COR-L47 (cell line): ENCODE measurements at places on chromosomes 12 and 14.

DNA sequence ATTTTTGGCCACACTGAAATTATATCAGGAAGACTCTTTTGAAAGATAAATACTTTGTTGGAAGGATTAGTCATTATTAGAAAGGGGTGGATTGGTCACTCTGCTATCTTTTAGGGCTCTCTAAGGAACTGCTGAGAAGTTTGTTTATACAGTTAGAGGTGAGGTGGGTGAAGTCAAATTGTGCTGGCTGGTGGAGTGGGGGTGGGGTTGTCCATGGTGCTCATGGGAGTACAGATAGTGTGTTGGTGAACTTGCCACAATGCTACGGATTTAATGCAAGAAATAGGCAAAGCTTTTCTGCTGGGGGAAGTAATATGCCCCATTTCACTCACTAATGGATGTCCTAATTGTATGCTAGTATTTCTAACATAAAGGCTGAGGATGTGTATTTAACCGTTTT is 35.8 kb downstream of the SUSD6 start:
- DNase-seq = no peak

- DNase-seq = no peak
Measured at GRCh38 chr12:118183711-118184110, 47.8 kb downstream of the PEBP1 start.

- no peak for DNase-seq
Measured at GRCh38 chr14:24701062-24701461, 67.1 kb upstream of the GZMB start.

- DNase-seq = no peak
Measured at GRCh38 chr12:119153477-119154434, 25.0 kb upstream of the HSPB8 start.

DNA sequence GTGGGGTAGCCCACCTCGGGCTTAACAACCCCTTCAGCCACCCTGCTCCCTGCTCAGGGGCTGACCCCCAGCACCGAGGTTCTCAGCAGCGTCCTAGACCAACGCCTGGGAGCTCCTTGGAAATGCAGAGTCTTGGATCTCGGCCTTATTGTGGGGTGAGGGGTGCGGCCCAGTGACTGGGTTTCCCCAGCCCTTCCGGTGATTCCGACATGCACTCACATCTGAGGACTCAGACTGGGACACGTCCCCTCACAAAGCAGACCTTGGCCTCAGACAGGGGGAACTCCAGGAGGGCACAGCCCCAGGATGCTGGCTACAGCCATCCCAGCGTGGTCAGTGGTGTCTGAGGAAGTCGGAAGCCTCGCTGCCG is 117.7 kb downstream of the RFLNA start:
- no peak for DNase-seq

DNA sequence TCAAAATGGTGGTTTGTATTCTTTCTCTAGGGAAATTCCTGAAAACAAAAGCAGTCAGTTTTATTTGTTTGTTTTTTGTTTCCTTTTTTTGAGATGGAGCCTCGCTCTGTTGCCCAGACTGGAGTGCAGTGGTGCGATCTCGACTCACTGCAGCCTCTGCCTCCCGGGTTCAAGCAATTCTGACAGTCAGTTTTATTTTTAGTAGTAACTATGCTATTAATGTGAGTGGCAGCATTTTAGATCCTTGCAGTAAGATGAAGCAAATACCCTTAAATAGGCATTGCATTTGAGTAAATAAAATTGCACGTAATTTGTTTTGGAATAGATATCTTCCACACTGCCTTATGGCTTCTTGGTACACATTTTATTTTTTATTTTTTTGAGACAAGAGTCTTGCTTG is 23.6 kb downstream of the YY1 start:
- DNase-seq = no peak

GRCh38 chr12:67222302-67222701 is 46.9 kb upstream of the CAND1 start:
- peak; percentile 21 for DNase-seq

DNA sequence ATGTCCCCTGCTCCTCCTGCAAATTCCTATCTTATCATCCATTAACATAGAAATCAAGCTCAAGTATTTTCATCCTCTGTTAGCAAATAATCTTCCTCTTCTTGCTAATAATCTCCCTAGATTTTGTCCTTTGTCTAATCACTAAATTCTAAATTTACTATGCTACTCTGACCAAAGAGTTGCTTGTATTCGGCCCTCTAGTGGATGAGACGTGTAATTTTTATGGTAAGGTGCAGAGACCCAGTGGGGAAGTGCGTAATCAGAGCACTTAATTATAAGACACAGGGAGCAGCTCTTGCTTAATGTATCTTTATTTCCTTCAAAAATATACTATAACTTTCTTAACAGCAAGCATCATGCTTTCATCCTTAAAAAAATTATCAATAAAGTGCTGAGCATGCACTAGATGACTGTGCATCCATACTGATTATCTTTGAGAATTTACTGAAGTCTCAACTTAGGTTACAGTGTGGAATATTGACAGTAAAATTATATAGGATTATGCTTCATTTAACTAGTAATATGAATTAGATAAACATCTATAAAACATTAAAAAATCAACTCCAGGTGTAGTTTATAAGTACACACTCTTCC is 212.6 kb downstream of the SLC16A7 start:
- DNase-seq = peak; percentile 2

DNA sequence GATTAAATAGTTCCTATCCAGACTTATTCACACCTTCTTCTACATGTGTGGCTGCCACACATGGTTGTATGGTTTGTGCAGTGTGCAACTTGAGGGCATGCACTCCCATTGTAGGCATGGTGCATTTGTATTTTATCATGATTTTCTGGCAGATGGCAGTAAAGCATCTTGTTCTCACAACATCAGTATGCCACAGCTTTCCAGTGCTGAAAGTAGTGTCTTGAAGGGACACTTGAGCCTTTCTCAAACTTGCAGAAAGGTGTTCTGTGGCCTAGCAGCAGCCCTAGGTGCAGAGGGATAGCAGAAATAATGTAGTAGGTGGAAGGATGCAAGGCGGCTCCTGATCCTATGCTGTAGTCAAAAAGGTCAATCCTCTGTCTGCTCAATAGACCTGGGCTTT is 72.9 kb downstream of the LMNTD1 start:
- DNase-seq = no peak

GRCh38 chr12:14885718-14886221 is at the start of gene MGP:
MGP (minus strand) TSS chr12:14885854; CDS start chr12:14885791, 63 bp downstream.
- DNase-seq = no peak

- DNase-seq = no peak
Measured at GRCh38 chr14:68779761-68780323, 13.0 kb downstream of the ZFP36L1 start.

- DNase-seq = no peak
Measured at GRCh38 chr12:55700255-55701018, 7.3 kb downstream of the ITGA7 start.

GRCh38 chr12:48972952-48973483 is 1.5 kb upstream of the WNT10B start:
- DNase-seq = no peak

DNA sequence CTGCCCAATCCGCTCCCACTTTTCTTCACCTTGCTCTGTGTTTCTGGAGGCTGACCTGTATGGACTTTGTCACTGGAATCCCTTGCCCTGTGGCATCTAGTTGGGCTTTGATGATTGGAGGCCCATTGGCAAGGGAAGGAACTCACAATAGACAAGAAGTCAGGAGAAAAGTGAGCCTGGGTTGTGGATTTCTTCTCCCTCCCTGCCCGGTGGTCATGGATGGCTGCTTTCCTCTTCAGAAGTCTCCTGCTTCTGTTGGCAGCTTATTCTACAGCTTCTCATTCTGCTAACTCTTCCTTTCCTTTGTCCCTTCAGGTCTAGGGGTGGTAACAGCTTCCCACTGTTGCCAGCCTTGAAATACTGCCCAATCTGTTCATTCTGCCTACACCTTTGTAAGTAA is 13.9 kb upstream of the CCDC60 start:
- DNase-seq = no peak

DNA sequence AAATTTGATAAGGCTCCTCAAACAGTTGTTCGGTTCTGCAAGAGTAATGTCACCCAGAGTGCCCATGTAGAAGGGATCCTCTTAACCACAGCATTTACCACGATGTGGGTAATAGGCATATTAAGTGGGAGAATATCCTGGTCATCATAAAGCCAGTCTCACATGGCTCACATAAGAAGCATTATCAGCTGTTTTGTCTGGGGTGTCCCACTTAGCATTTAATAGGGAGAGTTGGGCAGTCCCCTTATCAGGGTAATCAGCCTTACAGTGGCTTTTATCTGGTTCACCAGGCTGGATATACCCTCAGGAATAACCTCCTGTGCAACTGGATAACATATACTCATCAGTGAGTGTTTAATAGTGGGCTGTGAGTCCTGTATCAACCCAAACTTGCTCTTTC is 12.9 kb upstream of the TMEM263 start:
- DNase-seq = no peak

GRCh38 chr14:93017898-93018297 is 94.9 kb downstream of the CHGA start:
- no peak for DNase-seq

DNA sequence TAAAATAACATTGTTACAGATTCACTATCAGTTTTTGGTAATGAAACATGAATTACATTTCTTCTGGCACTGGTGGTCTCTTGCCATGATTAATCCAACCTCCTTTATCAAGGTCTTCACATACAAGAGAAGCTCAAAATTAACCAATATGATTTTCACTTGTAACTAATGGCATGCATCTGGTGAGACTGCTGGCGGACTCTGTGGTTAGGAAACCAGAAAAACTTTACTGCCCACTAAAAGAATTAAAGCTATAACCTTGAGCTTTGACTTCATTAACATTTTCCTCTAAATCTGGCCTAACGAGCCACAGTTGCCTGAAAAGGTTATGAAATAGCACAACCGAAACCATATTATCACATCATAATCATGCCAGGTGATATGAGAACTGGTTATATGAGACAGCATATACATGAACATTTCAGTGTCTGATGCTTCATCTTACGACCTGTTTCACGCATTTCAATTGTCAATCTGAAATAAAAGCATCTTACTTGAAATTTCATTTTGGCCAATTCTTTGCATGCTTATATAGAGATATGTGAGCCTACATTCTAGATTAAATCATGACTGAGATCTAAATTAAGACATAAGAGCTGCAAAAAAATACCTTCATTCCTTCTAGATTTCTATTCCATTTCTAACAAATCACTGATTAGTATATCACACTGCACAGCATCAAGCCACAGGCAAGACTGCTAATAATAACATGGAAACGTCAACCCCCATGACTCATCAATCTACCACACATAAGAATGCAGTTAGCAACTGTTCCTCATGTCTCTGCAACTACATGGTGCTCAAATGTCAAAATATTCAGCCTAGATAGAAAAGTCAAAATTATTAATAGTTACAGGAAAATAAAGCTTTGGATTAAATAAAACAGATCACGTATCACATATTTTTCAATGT is 89.3 kb downstream of the OSBPL8 start:
- no peak for DNase-seq

DNA sequence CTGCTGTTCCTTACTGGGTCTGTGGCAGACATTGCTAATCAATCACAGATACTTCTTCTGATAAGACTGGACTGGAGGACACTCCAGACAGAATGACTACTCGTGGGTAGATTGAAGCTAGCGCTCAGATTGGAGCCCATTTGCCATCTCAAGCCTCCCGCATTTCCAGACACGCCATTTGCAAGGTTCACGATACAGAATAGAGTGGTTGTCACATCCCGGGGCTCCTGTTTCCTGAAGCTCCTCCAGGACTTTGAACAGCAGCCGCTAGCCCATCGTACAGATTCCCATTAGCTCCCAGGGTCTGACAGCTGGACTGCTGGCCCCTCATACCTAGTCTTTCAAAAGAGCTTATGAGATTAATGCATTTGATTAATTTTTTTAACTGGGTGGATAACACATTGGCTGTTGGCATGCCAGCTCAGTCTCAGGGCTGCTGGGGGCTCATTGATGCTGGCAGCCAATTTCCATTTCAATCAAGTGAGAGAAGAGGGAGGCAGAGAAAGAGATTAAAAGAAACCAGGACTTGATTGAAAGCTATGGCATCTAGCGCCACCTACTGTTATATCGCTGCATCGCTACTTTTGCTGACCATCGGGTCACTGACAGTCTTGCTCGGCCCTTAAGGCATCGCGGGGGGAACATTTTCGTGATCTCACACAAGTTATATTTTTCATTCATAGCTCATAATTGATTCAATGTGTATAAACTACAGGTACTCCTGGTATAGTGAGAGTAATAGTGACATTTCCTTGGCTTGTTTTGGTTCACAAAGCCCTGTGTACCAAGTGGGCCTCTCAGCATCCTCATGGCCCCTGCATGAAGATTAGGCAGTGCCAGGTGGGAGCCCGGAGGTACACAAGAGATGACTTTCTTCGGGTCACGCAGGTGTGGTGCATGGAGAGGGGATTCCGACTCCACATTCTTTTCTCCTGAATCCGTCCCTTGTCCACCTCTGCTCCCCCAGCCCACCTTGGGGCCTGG is 78.6 kb downstream of the CCDC60 start:
- DNase-seq = peak; percentile 58

- no peak for DNase-seq
Measured at GRCh38 chr12:47303995-47304560, 224.3 kb upstream of the AMIGO2 start.

GRCh38 chr12:25903603-25904245 is 54.8 kb upstream of the RASSF8 start:
- no peak for DNase-seq

- DNase-seq = no peak
Measured at GRCh38 chr12:2640281-2640680, 154.5 kb upstream of the FKBP4 start.

- DNase-seq = no peak
Measured at GRCh38 chr12:104457746-104458693, 1.3 kb downstream of the CHST11 start.

GRCh38 chr12:3491938-3492792 is 1.2 kb downstream of the PRMT8 start:
- DNase-seq = no peak

- DNase-seq = no peak
Measured at GRCh38 chr14:103503296-103503695, 19.3 kb downstream of the CKB start.

DNA sequence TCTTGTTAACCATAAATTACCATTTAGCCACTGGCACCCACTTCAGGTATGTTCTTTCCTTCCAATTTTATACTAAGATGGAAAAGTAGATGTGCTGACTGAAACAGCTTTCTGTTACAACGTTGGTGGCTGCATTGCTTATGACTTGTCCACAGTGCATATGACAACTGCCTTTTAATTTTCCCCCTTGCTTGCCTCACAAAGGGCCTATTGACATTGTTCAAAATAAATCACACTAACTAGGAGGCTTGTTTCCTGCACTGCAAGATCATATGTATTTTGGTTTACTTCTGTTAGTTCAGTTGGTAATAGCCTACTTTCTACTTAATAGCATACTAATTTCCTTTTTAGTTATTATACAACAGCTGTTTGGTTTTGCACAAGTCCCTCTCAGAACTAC is 55.4 kb downstream of the SCAF11 start:
- DNase-seq = no peak

- no peak for DNase-seq
Measured at GRCh38 chr12:22066310-22066709, 20.3 kb downstream of the CMAS start.

GRCh38 chr12:108734200-108734906 is 3.0 kb upstream of the CORO1C start:
- DNase-seq = no peak

- DNase-seq = no peak
Measured at GRCh38 chr14:54839701-54840119, 62.9 kb downstream of the GCH1 start.

- no peak for DNase-seq
Measured at GRCh38 chr12:25107920-25108319, 87.0 kb downstream of the DNAI7 start.
